ENCODE measurements at places on chromosomes 4 and X.
A peak's percentile ranks its signal among the peaks of the same experiment; 100 is the strongest.

- DNase-seq: no peak
Measured at GRCh38 chr4:33911959-33912358, 2332.4 kb downstream of the ARAP2 start.

GRCh38 chr4:121758925-121759568 lies 5.9 kb downstream of the SMIM43 start:
- DNase-seq: no peak

DNA sequence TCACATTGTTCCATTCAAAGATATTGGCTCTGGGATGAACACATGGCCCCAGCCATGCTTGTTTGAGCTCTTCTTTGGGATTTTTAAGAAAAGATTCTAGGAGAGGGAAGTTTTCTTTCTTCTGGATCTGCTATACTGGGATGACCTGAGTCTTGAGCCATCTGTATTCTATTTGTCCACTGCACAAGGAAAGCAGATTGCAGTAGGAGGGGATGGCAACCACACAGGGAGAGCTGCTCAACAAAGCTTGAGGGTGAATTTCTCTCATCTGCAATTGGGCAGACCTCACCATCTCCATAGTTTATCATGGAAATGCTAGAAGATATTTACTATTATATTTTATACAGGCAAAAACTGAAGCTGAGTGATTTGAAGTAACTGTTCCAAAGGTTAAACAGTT lies 34.3 kb downstream of the ADH7 start:
- no peak for DNase-seq

DNA sequence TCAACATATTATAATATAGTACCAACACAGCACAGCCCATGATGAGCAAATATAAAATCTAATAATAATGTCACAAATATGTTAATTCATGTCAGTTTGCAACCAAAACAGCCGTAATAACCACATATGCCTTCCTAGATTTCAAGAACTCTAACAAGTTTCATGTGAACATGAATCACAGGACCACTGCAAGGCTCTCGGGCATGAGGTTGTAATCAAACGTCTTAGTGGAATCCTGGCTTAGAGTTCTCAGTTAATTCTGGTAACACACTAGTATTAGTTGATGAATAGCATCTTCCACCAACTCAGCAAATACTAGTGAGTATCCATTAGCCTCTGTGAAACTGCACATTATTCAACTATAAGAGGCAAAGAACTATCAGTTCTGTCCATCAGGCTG lies 379.3 kb upstream of the TENM3 start:
- no peak for DNase-seq

GRCh38 chrX:153370293-153371055 lies 30.7 kb downstream of the PNMA6E start:
- DNase-seq: no peak

- no peak for DNase-seq
Measured at GRCh38 chrX:48935301-48935670, 16.5 kb upstream of the PIM2 start.

- DNase-seq: no peak
Measured at GRCh38 chr4:169744601-169745000, 13.1 kb downstream of the HPF1 start.

- DNase-seq: no peak
Measured at GRCh38 chr4:123896446-123897071, 500.0 kb downstream of the SPRY1 start.

DNA sequence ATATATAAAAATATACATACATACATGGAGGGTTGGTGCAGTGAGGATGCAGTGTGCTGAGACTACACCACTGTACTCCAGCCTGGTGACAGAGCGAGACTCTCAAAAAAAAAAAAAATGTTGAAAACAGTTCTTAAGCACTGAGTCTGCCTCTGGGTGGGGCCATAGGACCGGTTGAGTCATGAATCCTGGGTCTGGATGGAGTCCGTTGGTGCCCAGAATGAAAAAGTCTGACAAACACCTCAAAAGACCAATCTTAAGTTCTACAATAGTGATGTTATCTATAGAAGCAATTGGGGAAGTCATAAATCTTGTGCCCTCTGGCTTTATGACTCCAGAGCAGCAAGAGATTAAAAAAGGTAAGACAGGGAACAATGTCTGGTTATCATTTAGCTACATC lies 70.4 kb downstream of the FGFBP1 start:
- DNase-seq: no peak

DNA sequence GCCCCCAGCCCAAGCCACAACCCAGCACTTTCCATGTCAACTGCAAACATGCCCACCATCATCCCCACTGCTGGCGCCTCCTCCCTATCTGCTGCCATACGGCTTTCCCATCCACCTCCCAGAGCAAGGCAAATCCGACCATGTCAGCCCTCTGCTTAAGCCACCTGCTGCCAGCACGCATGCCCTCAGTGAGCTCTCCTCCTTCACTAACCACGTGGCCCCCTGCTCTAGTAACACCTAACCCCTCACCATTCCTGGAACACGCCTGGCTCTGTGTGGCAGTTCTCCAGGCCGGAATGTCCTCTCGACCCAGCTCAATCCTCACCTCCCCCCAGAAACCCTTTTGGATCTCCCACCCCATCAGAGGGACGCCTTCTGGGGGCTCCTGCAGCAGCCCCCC lies 17.4 kb downstream of the BCAP31 start:
- DNase-seq: no peak

DNA sequence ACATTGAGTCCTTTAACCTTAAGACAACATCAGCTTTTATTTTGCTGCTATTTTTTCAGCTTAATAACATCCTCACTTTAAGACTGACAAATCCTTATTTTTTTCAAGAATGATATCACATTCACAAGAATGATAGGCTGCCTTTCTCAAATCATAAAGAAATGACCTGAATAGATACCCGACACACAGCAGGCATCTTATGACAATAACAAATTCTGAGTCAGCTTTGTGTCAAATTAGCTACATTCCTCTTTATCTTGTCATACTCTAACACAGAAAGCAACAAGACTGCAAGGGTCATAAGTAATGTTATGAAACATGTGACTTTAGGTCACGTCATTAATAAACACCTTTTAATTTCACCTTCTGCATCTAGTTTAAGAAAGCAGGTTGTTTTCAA lies 2387.6 kb downstream of the PCDH7 start:
- no peak for DNase-seq

- DNase-seq: no peak
Measured at GRCh38 chr4:40648742-40649281, 19.1 kb upstream of the RBM47 start.

GRCh38 chrX:104568304-104568915 lies 2.4 kb downstream of the IL1RAPL2 start:
- no peak for DNase-seq

DNA sequence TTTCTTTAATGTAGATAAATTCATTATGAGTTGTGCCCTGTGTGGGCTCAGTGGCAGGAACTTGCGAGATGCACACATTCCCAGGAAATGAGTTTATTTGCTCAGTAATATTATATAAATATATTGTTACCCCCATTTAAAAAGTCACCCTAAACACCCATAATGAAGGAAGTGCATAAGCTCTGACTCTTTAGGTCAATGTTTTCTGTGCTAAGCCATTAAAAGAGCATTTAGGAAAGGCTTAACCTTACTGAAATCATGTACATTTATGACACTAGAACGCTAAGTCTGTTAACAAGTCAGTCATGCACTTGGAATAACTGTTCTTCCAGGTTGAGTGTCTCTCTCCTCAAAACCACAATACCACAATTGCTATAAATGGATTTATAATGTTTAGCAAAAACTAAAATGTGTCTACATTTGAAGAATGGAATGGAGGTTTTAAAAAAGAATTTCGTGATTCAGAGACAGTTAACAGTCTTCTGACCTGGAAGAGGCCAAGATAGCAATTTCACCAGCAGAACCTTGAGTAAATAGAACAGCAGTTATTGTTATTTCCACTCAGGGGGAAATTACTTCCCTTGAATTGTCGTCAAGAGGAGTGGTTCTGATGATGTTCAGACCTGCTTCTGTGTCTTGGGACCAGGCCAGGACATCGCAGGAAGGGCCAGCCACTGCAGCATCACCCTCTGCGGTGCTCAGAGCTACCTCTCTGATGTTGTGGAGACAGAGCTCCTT lies 91.1 kb upstream of the VEGFC start:
- DNase-seq: no peak

DNA sequence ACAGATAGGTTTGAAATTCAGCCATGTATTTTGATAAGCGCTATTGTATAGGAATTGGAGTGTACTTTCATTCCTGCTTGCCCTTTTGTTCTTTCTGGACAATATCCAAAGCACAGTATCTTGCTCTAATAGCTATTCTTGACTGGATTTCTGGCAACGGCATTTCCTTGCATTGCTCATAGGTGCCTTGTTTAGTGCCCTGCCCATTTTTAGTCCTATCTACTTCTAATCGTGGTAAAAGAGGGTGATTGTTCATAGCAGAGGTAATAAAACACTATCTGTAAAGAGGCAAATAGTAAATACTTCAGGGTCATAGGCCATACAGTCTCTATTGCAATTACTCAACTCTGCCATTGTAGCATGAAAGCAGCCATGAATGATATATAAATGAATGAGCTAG lies 155.9 kb downstream of the IL1RAPL2 start:
- no peak for DNase-seq

GRCh38 chrX:150683112-150683511 lies 10.1 kb upstream of the MTMR1 start:
- DNase-seq: no peak

GRCh38 chr4:27010334-27010940 lies 149.8 kb downstream of the STIM2 start:
- peak; percentile 52 for DNase-seq

GRCh38 chr4:90121676-90122354 lies 5.4 kb upstream of the CCSER1 start:
- no peak for DNase-seq

- DNase-seq: no peak
Measured at GRCh38 chrX:72340626-72341025, 34.9 kb upstream of the CITED1 start.

GRCh38 chr4:150033901-150034300 lies 44.3 kb upstream of the DCLK2 start:
- no peak for DNase-seq

DNA sequence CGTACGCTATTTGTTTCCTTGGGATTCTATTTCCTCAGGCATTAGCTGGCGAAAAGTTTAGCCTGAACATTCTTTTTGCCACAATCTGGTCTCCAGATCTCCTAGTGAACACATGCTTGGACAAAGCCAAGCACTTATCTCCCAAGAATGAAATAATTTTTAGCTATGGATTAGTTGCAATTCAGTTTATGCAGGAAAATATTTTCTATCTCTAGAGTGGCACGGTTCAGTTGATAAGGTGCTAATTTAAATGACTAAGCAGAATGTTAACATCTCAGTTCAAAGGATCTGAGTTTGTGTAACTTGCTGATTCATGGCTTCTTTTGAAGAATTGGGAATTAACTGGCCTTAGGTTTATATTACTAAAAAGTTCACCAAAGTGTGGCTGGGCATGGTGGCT lies 58.1 kb upstream of the JADE1 start:
- DNase-seq: no peak

DNA sequence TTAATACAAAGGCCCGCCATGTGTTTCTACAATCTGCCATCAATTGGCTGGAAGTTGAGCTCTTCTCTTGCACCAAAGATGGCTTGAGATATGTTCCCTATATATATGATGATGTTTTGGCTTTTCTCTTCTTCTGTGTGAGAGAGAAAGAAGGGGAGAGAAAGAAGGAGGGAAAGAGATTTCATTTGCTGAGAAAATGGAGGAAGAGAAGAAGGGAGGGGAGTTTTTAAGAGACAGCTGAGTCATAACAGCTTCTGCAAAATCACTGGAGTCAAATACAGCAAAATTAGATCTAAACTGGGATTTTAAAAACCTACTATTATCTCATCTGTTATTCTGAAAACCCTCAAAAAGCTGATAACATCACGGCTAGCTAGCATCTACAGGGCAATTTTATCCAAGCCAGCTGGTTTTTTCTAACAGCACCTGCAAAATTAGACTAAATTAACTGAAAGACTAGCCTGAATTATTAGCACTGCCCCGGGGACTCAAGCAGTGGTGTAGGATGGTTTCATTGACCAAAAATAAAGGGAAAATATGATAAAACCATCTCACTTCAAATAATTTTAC lies 647.6 kb upstream of the ACTRT1 start:
- no peak for DNase-seq

DNA sequence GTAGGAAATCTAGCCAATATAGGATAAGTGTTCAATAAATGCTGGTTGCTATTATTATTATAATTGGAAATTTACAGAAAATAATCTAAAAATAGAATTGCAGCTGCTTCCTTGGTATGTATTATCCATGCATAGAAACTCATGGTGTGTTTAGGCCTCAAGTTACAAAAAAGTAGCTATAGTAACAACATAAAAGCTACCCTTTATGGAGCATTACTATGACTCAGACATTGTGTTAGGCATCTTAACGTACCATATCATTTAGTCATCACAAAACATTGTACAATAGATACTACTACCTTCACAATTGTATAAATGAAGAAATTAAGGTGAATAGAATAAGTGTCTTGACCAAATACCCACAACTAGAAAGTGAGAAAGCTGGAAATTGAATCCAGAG lies 126.9 kb upstream of the NRK start:
- no peak for DNase-seq

GRCh38 chrX:121014826-121015225 lies 29.3 kb upstream of the CT47A1 start:
- DNase-seq: no peak

Data from endothelial cell (in vitro differentiated cells).